ENCODE measurements at places on chromosomes 5 and 9.

DNA sequence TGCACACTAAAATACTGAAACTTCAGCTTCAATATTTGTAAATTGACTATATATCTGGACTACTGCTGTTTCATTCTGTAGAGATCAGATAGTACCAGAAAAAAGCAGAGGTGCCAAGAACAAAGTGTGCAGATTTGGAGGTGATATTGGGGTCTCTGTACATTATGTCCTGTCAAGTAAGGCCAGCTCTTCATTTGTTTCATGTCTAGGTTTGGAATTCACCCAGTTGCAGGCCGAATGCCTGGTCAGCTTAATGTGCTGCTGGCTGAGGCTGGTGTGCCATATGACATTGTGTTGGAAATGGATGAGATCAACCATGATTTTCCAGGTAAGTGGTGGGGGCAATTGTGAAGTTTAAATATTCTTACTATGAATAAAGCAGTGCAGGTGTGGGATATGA lies 96.9 kb downstream of the NNT start:
- no peak for DNase-seq

- DNase-seq: no peak
Observed at GRCh38 chr9:6902423-6902822, 144.7 kb downstream of the KDM4C start.

DNA sequence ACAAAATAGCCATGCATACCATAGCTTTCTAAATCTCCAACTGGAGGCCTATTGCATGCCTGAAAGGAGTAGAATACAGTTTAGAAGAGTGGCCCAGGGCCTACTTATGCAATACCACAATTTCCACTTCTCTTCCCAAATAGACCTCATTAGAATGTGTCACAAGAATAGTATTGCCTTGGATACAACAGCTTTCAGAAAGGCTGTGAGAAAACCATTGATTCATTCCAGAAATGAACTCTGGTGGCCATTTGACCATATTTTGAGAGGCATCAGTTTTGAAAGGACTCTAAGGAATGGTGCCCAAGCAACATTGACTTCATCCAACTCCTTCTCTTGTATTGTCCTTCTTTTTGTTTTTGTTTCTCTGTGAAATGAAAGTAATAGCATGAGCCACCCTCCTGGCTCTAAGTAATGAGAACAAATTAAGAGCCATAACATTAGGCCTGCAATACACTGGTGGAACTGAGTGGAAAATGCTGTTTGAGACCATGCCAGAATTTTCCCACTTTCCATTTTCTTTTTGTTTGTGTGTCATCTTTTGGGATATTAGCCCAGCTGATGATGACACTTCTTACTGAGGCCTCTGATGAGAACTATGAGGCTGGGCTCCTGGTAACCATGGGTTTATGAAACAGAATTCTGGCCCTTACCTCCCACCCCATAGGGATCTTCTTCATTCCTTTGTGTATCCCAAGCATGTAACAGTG lies 90.2 kb downstream of the TMEM174 start:
- no peak for DNase-seq

GRCh38 chr5:118726891-118727290 lies 261.5 kb downstream of the DTWD2 start:
- no peak for DNase-seq

DNA sequence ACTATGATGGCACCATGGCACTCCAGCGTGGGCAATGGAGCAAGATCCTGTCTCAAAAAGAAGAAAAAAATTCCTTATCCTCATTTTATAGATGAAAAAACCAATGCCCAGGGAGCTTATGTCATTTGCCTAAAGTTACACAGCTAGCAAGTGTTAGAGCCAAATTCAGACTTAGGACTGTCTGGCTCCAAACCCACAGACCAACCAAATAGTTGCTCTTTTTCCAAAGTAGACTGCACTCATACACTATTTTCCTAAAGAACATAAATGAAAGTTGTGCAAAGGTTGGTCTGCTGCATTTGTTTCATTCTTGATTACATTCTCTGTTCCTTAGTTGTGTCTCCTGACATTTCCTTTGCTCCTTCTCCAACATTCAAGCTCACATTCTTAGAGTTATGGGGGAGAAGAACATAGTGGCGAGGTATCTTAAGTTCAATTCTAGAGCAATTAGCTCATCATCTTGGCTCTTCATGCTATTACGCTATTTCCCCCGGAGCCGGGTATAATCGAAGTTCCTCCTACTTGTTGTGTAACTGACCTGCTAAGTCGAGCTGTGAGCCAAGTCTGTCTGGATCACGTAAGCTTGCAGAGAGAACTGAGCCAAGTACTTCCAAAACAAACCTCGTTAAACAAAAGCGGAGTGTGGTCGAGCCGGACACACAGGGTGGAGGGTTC lies 138.3 kb downstream of the RFK start:
- no peak for DNase-seq

DNA sequence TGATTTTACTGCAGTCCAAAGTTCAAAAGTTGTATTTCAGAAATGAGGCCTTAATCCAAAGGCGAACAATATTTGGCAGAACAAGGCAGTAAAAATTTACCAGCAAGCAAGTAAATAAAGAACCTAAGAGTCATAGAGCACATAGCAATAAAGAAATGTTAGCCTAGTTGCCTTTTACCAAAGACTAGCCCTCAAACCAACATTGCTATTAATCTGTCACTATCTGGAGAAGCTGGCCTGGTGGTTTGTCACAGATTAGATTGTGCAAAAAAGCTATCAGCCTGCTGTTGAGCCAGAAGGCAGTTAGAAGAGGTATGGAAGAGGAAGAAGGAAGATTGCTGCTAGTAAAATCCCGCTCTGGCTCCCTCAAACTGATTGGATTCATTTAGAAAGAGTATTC lies 304.7 kb upstream of the KLF4 start:
- no peak for DNase-seq

DNA sequence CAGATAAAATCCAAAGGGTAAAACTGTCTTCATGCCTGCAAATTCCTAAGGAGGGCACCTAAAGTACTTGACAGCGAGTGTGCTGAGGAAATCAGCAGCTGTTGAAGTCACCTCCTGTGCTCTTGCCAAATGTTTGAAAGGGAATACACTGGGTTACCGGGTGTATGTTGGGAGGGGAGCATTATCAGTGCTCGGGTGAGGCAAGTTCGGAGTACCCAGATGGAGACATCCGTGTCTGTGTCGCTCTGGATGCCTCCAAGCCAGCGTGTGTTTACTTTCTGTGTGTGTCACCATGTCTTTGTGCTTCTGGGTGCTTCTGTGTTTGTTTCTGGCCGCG lies 727 bp upstream of the ADRB2 start:
- no peak for DNase-seq
